ENCODE measurements at places on chromosomes 3 and 15.

- no peak for DNase-seq
These were observed 11.5 kb downstream of the PARP16 start for GRCh38 chr15:65275104-65275727.

- no peak for DNase-seq
These were observed 674.5 kb upstream of the NECTIN3 start for GRCh38 chr3:110397115-110397514.

DNA sequence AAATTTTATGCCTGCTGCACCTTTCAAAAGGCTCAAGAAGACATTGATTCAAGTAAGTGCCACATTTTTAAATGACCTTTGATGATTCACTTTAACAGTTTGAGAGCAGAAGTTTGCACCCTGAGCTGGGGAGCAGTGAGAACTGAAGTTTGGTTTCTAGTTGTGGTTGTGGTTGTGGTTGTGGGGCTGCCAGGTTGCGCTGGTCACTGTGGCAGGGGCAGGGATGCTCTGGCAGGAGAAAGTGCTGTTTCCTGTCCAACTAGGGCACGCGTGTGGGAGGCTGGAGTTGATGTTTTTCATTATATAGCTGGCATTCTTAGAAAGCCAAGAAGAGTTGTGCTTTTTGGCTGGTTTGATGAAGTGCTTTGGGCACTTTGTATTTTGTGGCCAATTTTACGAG lies 339.7 kb upstream of the NR2F2 start:
- DNase-seq: no peak

GRCh38 chr3:42192334-42193200 lies 73.4 kb downstream of the CCK start:
- DNase-seq: no peak

DNA sequence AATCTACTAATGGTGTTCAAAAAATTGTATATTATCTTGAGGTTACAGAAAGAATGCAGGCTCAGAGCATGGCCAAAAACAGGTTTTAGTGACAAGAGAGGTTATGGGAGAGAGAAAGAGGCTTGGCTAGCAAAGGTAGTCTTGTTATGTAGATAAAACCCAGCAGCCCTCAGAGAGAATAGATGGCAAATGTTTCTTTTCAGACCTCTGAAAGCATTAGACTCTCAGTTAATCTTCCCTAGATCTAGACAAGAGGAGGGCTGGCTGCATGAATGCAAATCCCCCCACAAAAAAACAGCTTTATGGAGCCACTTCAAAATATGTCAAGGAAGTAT lies 62.2 kb downstream of the OSTN start:
- DNase-seq: no peak

DNA sequence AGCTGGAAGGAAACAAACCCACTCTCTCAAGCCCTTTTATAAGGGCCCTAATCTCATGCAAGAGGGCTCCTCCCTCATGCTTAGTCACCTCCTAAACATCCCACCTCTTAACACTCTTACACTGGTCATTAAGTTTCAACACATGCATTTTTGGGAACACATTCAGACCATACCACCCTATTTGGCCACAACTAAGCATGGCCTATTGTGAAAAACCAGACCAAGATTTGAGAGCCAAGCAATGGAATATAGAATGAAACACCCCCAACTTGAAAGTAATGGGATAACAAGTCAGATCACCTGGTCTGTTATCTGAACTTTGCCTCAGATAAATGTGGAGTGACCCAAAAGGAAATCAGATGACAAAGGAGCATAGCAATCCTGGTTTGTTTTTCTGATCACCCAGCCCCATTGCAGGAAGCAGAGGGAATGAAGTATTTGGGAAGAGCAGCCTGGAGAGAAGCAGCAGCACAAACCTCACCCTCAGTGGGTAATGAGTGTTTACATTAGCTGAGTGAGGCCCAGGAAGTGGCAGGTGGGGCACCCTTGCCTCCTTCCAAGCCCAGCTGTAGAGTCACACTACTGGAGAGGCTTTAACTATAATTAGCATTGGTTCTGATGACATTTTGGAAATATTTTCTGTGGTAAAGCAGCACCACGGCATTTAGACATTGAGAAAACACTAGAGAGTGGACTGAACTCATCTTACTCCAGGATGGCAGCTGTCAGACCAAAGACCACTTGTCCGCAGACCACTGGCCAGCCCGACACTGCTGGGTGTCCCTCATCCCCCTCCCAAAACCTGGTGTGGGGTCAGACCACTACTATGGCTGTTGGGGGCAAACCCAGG lies 48.8 kb upstream of the PRTG start:
- DNase-seq: no peak

DNA sequence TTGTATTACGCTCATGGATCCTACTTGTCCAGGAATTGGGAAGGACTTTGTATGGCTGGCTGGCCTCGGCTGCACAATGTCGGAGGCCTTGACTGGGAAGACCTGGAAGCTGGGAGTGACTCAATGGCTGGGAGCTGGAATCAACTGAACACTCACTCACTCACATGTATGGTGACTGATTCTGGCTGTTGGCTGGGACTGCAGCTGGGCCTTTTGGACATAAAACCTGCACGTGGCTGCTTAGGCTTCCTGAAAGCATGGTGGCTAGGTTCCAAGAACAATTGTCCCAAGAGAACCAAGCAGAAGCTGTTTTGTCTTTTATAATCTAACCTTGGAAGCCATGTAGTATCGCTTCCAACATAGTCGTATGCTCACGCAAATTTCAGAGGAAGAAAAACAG lies 38.0 kb upstream of the CMTM8 start:
- peak; percentile 85 for DNase-seq

DNA sequence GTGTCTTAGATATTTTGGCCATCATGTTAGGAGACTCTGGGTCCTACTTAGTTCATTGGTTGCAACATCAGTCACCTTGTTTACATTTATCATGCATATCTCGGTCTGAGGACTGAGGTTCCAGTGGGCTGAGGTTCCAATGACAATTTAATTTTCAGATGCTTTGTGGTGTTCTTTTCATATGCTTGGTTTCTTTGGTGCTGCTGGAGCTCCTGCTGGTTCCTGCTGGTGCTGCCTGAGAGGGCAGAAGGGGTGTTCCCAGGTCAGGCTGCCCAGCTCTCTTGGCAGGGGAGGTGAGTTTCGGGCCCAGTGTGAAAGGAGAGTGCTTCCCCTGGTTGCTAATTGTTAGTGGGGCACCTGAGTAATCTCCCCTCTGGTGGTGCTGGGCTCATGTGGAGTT lies 6.9 kb upstream of the KLHL40 start:
- no peak for DNase-seq

GRCh38 chr3:114508208-114508607 lies 214.4 kb downstream of the TIGIT start:
- no peak for DNase-seq

GRCh38 chr3:58256061-58256460 lies 18.5 kb downstream of the ABHD6 start:
- no peak for DNase-seq

GRCh38 chr15:73051391-73051806 lies 864 bp upstream of the NEO1 start:
- peak; percentile 6 for DNase-seq

- no peak for DNase-seq
These were observed 137.7 kb downstream of the TPRG1 start for GRCh38 chr3:189309400-189309975.

DNA sequence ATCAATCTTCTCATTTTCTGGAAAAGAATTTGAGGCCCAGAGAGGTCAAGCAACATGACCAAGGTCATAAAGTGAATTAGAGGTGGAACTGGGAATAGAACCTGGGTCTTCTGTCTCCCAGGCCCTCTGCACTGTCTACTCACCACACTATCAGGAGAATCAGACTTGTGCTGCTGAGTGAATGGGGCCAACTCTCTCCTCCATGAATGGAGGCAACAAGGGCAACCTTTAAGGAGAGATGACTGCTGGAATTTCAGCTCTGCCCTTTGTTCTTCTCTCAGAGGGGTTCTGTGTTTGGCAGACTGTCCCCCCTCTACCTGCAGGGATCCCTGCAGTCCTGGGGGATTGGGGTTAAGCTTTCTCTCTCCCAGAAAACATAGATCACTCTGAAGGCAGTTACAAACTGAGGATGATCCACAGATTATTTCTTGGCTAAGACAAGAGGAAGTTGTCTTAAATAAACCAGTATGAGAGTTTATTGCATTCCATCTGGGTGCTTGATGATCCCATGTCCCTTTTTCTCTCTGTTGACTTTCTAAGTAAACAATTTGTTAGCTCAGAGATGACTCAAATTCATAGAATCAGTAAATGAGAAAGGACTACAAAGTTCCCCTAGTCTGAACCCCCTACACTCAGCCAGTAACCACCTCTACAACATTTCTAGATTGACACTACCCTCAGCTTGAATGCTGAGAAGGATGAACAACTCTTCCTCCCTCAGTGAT lies 99.0 kb upstream of the LIPC start:
- no peak for DNase-seq

DNA sequence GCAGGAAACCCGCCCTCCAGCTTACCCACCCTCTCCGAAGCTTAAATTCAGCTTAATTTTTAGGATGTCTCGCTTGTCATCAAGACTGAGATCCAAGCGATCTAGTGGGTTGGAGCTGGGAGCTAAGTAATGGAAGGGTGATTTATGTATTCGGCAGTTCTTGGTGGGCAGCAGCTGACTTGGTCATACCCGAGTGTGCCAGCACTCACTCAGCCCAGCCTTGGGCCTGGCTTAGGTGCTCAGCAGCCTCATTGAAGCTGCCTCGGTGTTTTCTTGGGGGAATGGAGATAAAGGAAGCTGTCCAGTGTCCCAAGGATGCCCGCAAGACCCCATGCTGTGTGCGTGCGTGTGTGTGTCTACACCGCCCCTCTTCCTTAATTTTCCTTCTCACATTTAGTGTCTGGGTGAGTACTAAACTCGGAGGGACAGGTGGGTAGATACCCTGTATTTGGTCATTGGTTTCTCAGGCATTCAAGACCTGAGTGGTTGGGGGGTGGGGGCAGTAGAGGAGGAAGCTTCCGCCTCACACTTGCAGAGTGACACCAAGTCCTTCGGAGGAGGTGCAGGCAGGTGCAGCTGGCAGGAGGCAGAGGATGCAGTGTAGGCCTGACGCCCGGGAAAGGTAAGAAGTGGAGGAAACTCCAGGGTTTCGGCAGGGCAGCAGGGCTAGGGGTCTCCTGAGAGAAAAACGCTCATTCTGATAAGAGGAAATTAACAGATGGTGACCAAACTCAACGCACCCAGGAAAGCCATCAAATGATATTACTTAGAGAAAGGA lies 92.8 kb downstream of the PCSK6 start:
- DNase-seq: no peak

GRCh38 chr3:134815519-134815918 lies 20.5 kb downstream of the EPHB1 start:
- no peak for DNase-seq

GRCh38 chr15:45555934-45556608 lies 31.1 kb upstream of the BLOC1S6 start:
- DNase-seq: no peak

DNA sequence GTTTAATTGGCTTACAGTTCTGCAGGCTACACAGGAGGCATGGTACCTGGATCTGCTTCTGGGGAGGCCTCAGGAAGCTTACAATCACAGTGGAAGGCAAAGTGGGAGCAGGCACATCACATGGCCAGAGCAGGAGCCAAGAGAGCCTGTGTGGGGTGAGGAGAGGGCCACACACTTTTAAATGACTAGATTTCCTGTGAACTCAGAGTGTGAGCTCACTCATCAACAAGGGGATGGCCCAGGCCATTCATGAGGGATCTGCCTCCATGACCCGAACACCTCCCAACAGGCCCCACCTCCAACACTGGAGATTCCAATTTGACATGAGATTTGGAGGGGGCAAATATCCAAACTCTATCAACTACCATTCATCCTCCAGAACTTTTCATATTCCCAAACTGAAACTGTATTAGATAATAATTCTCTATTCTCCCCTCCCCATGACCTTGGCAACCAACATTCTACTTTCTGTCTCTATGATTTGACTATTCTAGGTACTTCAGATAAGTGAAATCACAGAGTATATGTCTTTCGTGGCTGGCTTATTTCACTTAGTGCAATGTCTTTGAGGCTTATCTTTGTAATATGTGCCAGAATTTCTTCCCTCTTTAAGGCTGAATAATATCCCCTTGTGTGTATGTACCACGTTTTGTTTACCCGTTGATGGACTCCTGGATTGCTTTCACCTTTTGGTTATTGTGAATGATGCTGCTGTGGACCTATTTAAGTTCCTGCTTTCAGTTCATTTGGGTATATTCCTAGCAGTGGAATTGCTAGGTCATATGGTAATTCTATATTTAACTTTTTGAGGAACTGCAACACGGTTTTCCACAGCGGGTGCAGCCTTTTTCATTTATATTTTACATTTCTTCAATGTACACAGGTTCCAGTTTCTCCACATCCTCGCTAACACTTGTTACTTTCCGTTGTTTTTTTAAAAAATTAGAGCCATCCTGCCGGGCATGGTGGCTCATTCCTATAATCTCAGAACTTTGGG lies 43.8 kb downstream of the TKT start:
- no peak for DNase-seq

- no peak for DNase-seq
These were observed 19.9 kb downstream of the GOLM2 start for GRCh38 chr15:44308415-44308814.

GRCh38 chr3:31503456-31503855 lies 29.3 kb upstream of the STT3B start:
- DNase-seq: no peak

GRCh38 chr3:110495201-110495927 lies 576.3 kb upstream of the NECTIN3 start:
- DNase-seq: no peak

DNA sequence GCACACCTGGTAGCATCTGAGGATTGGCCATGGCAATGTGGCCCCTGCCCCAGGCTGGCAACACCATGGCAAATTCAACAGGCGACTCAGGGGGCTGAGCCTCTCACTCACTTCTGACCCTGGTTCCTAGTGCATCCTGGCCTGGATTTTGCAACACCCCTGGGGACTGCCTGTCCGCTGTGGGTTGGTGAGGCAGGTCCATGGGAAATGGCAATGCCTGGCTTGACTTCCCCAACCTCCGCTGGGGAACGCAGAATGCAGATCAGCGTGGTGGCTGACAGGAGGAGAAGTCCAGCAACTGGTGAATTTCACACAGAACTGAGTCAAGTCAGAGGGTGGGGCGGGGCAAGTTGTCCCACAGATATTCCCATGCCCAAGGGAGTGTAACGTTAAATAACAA lies 3.9 kb upstream of the PSTPIP1 start:
- no peak for DNase-seq

- DNase-seq: no peak
These were observed 32.6 kb upstream of the KLF13 start for GRCh38 chr15:31294067-31294466.
